ENCODE measurements at places on chromosomes 11 and 22.
A peak's percentile ranks its signal among the peaks of the same experiment; 100 is the strongest.

DNA sequence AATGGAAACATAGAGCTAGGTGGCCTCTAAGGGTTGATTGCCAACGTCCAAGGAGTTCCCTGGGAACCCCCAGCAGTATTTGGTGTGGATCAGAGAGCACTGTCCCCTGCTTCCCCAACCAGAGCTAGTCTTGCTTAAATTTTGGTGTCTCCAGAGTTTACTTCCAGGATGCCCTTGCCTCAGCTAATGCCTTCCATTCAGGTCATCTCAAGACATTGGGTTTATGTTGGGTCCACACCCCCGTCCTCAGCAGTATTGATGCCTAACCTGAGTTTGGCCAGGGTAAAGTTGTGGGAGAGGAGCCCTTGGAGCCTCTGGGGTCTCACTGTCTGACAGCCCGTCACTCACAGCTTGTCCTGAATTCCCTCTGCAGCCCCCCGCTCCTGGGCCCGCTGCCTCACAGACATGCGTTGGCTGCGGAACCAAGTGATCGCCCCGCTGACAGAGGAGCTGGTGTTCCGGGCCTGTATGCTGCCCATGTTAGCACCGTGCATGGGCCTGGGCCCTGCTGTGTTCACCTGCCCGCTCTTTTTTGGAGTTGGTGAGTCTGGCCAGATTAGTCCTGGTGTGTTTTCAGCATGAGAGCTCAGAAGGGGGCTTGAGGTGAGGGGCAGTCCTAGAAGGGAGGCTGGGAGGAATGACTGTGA, 1.4 kb downstream of the RCE1 start:
- DNase-seq: peak; percentile 61

DNA sequence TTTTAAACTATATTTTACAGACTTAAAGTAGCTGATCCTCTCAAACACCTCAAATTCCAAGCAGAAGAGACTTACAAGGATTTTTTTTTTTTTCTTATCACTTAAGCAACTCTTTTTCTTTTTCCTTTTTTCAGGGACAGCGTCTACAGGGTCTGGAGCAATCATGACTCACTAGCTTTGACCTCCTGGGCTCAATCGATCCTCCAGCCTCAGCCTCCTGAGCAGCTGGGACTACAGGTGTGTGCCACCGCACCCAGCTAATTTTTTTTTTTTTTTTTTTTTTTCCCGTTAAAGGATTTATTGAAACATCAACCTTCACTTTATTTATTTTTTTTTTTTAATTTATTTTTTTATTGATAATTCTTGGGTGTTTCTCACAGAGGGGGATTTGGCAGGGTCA, 4.5 kb upstream of the MACROD1 start:
- DNase-seq: no peak

DNA sequence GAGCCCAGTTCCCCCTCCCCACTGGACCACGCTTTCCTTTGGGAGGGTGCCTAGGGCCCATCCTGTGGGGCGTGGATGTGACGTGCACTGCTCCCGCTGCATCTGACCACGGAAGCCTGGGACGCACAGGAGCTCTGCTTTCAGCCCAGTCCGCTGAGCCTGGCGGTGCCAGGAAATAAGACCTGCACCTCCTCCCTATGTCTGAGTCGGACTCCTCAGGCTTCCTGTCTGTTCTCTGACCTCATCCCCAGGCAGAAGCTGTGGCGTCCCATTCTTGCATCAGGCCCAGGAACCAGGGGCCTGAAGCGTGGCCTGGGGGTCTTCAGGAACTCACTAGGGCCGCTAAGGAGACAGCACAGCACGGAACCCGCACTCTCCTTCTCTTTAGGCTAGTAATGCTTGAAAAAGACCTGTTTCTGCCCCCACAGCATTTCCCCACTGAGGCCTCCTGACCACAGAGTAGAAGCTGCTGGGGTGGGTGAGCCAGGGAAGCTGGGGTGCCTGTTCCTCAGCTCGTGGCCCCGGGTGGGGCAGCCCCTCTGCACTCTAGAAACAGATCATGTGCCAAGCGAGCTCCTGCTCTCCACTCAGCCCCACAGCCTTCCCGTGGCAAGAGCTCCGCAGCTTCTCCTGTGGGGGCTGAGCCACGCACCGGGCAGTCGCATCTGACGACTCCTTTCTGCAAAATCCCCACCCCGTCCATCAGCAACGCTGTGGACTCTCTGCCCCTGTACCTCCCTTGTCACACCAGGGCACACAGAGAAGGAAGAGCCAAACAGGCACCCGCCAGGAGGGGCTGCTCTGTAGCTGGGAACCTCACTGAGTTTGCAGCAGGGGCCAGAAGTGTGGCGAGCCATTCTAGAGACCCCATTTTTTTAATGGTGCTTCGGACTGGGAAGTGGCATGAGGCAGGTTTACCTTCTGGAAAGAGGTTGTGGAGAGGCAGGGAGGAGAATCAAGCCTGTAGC, 22.6 kb downstream of the MOV10L1 start:
- DNase-seq: no peak

- DNase-seq: no peak
Measured at GRCh38 chr11:17230867-17231851, 23.4 kb upstream of the PIK3C2A start.

- DNase-seq: no peak
Measured at GRCh38 chr11:1075341-1075911, 752 bp downstream of the MUC2 start.

DNA sequence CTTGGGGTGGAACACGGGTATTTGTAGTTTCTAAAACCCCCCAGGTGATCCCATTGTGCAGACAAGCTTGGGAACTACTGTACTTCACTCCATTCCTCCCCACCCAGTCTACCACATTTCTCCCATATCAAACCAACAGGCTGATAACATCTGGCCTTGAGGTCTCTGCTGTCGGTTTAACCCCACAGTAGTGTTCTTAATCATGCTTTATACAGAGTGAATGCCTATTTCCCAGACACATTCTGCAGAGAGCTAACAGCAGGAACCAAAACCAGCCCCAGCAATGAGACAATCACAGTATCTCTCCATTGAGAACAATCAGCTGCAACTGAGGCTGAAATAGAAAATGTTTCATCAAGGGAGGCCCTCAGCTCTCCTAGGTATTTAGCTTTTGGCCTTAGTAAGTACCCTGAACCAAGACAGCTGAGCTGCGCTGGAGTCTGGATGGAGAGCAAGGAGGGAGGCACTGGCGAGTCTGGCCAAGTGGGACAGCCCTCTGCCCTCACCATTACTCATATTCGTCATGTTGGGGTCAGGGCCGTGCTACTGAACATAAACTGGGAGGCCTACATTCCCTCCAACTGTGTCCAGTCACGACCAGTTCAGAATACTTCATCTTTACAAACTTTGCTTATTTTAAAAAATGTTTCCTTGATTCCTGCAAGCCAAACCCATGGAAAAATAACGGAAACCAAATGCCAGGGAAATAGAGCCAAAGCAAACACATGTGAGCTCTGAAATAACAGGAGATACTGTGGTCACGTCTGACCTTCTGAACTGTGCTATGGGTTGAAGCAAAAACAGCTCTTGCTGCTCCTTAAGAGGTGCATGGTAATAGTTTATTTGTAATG, 81.0 kb downstream of the CCDC34 start:
- DNase-seq: no peak
